ENCODE measurements at places on chromosomes 5 and 9.

DNA sequence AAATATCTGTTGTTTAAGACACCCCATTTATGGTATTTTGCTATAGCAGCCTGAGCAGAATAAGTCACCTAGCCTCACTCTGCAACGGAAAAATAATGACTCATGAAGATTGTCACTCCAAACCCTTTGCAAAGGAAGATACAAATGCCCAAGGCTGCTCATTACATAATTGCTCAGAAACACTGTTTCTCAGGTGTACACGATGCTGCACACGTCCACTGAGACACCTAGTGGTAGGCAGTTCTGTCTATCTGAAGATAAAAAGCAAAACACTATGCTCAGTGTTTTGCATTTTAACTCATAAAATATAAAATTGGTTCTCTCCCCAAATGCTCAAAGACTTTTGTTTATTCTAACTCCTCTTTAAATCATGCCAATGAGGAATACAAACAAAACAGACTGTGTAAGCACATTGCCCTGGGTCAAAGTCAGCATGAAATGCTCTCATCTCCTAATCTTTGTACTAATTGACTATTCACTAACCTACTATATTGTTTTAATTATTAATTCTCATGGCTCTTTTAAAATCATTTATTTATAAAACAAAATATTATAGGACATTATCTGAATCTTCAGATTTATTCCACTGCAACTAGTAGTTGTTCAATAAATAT is 7.7 kb upstream of the TSLP start:
- DNase-seq, result no peak

- DNase-seq, result no peak
Observed at GRCh38 chr9:89625721-89626687, 21.2 kb downstream of the GADD45G start.

DNA sequence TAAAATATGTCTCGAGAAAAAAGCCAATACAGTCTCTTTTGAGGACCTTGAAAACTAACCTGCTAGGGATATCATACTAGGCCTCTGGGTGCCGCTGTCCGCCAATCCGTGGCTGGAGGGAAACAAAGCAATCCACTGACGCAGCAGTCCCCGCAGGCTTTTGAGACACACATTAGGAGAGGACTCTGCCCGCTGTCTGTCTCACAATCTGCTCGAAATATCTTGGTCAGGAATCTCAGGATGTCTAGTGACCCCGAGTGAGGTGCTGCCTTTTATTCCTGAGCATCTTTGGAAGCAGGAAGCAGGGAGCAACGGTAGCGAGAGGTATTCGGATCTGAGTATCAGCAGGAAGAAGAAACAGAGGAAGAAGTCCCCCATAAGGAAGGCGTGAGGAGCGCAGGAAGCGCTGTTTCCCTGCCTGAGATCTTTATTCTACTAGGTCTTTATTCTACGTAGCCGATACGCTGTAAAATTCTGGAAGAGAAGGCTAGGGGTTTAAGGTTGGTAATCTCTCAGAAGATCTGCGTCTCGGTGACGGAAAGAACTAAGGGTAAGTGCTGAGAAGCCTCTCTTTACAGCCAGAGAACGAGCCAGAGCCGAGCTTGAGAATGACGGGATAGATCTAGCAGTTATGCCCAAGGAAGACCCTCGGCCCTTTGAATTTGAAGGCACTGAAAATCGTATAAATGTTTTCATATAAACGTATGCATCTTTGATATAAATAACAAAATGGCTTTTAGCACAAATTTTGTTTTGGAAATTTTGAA is 4.0 kb upstream of the PCDHGA1 start:
- no peak for DNase-seq

DNA sequence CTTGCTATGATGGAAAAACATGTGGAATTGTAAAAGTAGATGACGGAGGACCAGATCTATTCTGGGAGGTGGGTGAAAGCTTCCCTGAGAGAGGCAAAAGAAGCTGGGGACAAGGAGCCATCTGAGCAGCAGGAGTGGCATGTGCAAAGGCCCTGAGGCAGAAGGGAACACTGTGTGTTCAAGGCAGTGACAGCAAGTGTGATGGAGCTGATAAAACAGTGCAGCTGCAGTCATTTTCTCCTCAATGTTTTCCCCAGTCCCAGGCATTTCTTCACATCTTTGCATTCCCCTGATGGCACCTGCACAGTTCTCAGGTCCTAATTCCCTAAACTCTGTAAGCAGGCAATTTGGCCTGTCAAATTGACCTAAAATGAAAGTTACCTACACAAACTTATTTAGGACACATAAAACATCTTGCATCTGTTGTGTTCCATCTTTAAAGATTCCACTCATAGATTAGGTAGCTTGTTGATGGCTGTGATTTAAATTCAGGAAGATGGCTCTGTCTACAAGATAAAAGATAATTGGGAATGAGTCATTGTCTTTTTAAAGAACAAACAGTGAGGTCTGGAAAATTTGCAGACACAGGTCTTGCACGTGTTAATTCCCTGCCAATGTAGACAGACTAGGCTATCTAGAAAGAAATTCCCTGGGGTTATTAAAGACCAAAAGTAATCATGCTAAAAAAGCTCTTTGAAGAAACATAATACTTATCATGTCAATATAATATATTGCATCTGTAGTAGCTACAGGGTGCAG is 289.6 kb upstream of the SGCD start:
- DNase-seq, result no peak

DNA sequence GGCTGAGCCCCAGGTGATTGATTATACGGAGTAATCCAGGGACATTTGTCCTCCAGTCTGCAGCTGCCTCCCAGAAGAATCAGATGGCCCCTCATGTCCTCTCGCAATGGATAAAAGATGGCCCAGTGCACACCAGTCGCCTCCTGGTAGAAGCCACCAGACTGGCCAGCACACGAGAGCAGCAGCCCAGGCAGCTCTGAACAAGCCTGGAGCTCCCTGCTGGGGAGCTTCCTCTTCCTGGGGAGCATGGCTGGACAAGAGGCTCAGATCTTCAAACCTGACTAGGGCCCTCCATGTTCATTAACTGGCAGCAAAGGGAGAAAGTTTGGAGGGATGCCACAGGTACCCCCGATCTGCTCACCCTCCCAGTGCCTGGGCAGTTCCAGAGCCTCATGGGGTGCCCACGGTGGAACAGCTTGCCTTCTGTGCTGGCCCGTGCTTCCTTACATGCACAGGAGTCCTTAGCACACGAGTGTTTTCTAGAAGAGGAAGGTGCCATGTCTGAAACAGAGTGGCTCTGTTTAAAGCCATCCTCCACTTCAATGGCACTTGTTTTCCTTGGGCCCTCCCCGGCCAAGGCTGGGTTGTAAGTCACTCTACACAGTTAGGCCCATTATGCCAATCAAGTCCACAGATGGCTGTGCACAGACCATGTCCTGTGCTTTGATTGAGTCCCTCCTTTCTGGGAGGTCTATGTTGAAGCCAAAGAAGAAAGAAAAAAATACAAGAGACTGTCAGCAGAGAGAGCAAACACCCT is 75.6 kb downstream of the PRRT1B start:
- DNase-seq, result no peak

- no peak for DNase-seq
Observed at GRCh38 chr9:3863111-3863528, 337.3 kb upstream of the RFX3 start.

GRCh38 chr5:150589862-150590601 is 50.4 kb upstream of the SYNPO start:
- no peak for DNase-seq

DNA sequence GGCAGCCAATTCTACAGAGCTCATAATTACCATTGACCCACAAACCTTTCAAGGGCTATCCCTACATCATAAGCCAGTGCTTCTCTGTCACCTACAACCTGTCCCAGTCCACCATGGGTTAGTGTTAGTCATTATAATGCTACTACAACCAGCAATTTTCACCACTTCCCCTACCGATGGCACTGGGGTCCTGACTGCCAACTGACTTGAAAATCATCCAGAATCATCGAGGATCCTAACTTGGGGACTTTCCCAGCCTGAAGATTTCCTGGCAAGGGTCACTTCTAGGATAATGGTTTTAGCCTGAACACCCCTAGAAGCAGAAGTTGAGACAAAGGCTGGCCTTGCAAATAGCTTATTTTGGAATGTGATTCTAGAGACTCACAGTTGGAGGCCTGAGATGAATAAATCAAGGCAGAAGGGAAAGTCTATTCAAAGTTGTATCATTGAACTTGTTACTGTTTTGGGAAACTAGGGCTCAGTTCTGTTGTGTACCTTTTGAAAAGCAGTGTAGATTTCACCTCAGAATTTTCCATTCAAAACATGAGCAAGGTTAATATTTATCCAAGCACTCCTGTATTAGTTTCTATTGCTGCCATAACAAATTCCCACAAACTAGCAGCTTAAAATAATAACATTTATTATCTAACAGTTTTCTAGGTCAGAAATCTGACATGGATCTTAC is 633.0 kb downstream of the LRRC70 start:
- no peak for DNase-seq

DNA sequence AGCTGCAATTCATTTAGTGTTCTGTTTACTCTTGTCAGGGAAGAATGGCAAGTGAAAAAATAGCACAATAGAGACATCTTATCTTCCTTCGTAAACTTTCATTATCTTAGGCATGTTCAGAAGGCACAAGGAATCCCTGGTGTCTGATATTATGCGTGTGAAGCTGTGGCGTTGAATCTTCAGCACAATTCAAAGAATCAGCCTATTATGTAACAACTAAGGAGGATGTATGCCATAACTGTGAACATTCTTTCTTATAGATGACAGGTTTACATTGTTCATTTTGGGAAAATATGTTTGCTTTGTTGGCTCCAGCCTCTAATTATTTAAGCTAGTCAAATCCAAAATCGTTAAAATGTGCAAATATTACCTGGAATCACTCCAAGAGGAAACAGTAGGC is 446.1 kb downstream of the ANXA1 start:
- no peak for DNase-seq

- DNase-seq, result no peak
Observed at GRCh38 chr5:135606431-135606830, 27.6 kb upstream of the CXCL14 start.

DNA sequence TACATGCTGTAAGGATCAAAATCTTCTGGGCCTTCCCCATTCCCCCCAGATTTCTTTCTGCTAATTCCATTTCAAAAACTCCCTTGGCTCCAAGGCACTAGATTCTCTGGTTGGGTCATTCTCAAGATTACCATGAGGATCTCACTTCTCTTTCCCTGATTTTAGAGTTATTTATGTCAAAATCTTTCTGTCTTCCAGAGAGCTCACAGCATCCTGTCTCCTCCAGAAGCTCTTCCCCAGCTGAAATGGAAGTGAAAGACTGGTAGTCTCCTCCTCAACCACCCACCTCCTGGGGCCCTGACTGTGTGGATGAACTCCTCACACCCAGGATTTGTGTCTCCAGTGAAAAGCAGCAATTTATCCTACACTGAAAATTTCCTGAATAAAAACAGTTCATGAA is 11.9 kb upstream of the ZNF366 start:
- no peak for DNase-seq

DNA sequence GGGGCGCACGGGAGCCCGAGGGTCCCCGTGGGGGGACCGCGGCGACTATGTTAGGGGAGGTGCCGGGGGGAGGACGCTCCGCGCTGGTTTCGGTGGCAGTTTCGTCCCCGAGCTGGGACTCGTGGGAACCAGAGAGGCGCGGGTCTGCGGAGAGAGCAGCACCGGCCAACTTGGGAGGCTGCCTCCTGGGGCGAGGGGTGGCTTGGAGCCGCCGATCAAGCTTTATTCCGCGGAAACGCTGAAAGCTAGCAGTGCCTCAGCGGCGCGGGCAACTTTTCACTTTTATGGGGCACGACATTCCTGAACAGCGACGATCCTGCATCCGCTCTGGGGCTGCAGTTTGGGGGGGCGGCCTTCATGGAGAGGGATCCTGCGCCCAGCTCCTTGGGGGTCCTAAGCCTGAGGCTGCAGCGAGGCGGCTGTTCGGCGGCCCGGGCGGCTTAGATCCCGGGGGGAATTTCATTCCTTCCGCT is 369 bp downstream of the OCLN start:
- peak; percentile 33 for DNase-seq
